ENCODE measurements at places on chromosomes 1 and 21.

DNA sequence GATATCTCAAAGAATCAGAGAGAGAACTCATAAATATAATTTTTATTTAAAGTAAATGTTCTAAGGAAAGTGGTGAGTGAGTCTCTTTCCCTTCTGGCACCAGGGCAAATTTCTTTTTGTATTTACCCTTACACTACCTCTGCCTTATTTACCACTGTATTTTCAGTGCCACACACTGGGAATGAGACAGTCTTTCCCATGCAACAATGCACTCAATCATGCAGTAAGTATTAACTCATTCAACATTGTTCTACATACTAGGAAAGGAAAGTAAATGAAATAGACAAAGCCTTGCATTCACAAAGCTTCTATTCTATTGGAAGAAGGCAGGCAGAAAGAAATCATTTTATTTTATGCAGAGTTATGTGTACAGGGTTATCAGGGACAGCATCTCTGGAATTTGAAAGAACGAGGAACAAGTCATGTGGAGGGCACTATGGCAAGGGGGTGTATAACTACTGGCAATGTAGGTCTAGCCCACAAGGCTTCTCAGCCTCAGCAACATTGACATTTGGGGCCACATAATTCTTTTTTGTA lies 129.8 kb upstream of the PRDX6 start:
- DNase-seq = no peak

DNA sequence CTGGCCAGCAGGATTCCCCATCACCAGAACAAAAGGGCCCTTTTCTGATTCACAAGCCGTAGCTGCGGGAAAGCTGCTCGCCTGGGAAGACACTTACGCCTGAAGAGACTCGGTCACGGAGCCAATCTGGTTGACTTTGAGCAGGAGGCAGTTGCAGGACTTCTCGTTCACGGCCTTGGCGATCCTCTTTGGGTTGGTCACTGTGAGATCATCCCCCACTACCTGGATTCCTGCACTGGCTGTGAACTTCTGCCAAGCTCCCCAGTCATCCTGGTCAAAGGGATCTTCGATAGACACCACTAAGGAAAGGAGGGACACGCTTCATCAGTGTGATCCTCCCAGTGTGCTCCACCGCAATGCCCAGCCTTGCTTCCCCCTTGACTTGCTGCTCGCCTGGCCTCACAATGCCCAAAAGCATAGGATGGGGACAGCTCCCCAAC lies 14.7 kb downstream of the ENO1 start:
- DNase-seq = no peak

- DNase-seq = no peak
These were observed 394.5 kb downstream of the LTN1 start for GRCh38 chr21:28598214-28598613.

DNA sequence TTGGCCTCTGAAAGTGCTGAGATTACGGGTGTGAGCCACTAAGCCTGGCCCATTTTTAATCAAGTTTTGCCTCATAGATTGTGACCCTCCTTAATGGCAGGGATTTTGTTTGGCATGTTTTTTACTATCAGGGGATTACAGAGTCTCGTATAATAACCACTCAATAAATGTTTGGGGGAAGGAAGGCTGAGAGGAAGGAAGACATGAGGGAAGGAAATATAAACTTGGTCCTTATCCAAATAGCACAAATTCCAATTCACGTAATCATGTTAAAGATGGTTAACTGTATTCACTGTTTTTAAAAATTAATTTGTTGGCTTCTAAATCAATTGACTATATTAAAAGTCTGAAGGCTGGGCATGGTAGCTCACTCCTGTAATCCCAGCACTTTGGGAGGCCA lies 30.9 kb upstream of the SERTAD4 start:
- DNase-seq = no peak

DNA sequence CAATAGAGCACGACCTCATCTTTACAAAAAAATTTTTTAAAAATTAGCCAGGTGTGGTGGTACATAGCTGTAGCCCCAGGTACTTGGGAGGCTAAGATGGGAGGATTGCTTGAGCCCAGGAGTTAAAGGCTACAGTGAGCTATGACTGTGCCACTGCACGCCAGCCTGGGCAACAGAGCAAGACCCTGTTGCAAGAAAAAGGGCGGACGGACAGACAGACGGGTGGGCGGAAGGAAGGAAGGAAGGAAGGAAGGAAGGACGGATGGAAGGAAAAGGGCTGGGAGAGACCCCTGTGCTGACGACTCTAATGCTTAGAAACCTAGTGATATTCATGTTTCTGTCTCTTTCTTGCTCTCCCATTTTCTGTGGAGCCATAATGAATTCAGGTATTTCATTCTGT lies 14.4 kb downstream of the PI4KB start:
- DNase-seq = no peak

- no peak for DNase-seq
These were observed 76.8 kb upstream of the SOX13 start for GRCh38 chr1:203996126-203996525.

GRCh38 chr21:38416791-38417190 lies 81.5 kb downstream of the ERG start:
- no peak for DNase-seq

DNA sequence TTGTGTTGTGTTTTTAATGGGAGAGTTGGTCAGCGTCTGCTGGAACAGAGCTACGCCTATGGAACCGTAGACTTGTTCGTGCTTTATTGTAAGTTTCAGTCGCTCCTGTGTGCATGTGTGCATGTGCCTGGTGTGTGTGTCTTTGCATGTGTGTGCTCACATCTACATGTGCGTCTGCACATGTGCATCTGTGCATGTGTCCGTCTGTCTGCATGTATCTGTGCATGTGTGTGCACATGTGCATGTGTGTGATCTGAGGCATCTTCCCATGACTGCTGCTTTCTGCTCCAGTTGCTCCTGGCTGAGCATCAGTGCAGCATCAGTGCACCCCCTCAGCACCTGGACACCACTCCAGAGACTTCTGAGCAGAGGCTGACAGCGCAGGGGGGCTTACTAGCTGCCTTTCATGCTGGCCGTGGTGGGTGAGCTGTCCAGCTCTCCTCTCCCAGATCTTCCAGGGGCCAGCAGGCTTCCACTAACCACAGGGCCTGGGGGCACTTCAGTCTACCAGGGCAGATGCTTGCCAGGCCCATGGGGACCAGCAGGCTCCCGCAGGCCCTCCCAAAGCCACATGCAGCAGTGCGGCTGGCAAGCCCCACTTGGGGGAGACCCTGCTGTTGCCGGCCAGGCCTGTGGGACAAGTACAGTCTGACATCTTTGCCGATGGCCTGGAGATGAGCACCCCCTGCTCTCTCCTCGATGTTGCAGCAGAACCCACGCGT lies 47.8 kb upstream of the PCBP3 start:
- DNase-seq = no peak

- DNase-seq = no peak
These were observed 2.5 kb downstream of the FTCD start for GRCh38 chr21:46152927-46153246.

GRCh38 chr1:119331915-119332314 lies 36.7 kb upstream of the HAO2 start:
- DNase-seq = no peak

- DNase-seq = no peak
These were observed 6.0 kb downstream of the DYNLT5 start for GRCh38 chr1:66758241-66758755.

DNA sequence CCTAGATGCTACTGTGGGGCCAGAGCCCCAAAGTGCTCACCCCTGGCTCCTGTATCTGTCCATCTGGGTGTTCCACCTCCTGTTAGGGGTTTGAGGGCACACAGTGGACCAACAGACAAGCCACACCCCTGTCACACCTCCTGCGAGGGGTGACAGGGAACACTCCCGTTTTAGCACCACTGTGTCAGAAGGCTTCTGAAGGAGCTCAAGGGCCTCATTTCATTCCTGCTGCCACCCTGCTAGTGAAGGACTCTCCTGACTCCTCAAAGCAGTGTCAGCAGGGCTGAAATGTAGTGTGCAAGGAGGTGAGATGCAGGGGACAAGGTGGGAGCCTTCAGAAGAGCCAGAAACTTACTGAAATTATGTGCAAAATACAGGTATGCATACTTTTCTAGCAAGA lies 174.6 kb downstream of the GPATCH2 start:
- no peak for DNase-seq

GRCh38 chr1:50060279-50060678 lies 36.5 kb upstream of the AGBL4 start:
- DNase-seq = no peak

DNA sequence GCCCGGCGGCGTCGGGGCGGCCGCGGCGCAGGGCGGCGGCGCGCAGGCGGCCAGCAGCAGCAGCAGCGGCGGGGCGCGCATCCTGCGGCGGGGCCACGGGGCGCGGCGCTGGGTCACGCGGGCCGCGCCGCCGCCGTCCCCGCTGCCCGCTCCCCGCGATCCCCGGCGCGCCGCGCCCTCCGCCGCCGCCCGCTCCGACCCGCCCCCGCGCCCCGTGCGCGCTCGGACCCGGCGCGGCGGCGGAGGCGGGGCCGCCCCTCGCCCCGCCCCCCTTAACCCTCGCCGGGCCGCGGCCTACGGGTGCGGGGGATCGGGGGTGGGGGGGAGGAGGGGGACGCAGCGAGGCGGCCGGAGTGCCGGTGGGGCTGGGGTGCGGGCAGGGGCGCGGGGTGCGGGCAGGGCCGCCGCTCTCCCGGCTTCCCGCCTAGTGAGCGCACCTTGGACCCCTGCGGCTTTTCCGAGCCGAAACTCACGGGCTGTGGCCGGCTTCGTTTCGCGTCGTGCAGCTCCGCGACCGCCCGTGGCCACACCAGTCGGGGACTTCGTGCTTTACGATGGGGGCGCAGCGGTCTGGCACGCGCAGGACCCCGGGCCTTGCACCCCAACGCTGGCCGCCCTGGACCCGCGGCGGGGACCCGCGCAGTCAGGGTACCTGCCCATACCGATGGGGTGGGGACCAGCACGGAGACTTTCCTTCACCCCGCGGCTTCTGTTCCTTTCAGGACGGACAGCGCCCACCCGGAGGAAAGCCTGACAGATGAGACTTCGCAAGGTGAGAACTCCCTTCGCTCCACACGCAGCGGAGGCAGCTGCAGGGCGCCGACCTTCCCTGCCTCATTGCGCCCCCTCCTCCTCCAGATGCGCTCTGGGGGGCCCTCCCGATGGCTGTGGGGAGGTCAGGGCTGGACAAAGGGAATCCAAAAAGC lies at the start of gene FNDC10:
Gene FNDC10 (minus strand): TSS at position 201 of the 926 bp plus-strand sequence. CDS start 120 bp downstream, at position 81.
- DNase-seq = no peak

DNA sequence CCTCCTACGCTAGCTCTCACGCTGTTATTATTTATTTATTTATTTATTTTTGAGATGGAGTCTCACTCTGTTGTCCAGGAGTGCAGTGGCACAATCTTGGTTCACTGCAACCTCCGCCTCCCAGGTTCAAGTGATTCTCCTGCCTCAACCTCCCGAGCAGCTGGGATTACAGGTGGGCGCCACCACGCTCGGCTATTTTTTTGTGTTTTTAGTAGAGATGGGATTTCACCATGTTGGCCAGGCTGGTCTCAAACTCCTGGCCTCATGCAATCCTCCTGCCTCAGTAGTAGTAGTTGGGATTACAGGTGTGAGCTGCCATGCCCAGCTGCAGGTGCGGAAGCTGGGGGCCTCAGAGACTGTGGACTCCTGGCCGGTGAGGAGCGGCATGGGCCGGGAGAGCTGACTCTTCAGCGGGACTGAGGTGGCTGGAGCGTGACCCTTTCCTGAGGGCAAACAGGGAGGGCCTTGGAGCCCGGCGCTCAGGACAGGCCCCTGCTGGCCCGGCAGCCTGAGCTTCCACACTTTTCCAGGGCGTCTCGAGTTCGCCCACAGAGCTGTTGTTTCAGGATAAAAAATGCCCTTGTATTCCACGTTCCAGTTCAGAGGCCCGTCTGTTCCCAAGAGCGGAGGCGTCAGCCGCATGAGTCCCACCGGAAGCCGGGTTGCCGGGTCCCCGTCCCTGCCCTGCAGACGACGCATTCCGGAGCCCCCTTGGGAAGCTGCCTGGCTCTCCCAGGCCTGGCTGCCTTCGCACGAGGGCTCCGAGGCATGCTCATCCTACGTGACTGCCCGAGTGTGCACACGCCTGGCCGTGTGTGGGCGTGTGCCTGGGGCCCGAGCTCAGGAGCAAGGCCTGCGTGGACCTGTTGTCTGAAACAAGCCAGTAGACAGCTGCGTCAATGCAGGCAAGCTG lies 126.2 kb downstream of the SIK1 start:
- no peak for DNase-seq

DNA sequence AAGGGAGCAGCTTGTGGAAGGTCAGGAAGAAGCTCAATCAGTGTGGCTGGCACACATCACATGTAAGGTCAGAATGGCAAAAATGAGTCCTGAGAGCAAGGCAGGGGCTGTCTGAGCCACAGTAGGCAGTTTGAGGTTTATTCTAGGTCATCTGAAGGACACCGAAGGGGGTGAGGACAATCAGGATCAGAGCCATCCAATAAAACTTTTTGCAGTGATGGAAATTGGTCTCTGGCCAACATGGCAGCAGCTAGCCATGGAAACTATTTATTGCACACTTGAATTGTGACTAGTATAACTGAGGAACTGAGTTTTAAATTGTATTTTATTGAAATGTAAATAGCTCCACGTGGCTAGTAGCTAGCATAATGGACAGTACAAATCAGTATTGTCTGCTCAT lies 97.0 kb upstream of the CACNA1E start:
- no peak for DNase-seq

DNA sequence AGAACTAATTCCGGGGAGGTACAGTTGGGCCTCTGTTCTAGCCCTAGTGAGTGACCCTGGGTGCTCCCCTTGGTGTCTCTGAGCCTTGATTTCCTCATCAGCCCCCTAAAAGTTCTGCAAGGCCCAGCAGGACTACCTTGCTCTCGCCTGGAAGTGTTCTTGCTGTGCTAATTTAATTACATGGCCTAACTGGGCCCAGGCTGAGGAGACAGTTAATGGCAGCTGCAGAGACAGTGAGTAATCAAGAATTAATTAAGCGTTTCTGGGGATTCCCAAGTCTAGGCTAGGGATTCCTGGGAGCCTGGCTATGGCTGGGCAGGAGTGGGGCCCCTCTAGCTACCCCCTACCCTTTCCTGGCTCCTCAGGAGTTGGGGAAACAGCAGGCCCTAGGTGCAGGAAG lies 24.7 kb upstream of the DMBX1 start:
- DNase-seq = no peak

GRCh38 chr1:178726087-178726517 lies 1.1 kb downstream of the RALGPS2 start:
- peak; percentile 30 for DNase-seq

GRCh38 chr1:69485616-69486015 lies 82.1 kb upstream of the LRRC7 start:
- no peak for DNase-seq

GRCh38 chr1:87684194-87684593 lies 355.5 kb downstream of the LMO4 start:
- DNase-seq = no peak

DNA sequence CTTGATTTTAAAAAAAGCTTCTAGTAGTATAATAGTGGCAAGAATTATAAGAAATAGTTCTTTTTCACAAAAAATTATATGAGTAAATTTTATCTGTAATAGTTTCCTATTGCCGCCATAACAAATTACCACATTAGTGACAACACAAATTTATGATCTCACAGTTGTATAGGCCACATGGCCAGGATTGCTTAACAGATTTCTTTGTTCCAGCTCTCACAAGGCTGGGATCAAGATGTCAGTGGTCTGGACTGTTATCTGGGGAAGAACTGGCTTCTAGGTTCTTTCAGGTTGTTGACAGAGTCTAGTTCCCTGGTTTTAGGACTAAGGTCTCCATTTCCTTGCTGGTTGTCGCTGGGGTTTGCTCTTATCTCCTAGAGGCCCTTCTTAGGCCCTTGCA lies 236.4 kb downstream of the USP25 start:
- DNase-seq = no peak

- DNase-seq = no peak
These were observed 15.0 kb upstream of the HMGN1 start for GRCh38 chr21:39363607-39364555.
